Activated T-helper 17 cell treated with anti-CD3 and anti-CD28 coated beads, Interleukin-2, amount 50 U/mL, for 72 hours (primary cell): ENCODE measurements at places on chromosomes 5 and 9.

DNA sequence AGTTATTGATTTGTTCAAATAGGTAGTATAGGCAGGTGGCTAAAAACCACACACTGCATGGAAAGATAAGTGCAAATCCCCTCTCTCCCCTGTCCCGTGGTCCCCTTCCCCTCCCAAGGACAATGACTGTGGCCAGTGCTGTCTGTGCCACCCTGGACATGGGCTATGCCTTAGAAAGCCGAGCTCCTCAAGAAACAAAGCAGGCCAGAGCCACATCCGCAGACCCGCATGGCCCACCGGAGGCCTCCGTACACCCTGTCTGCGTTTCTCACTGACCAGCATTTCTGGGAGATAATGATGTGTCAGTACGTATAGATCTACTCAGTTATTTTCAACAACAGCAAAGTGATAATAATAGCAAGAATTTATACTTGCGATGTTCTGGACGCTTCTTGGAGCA, 16.3 kb downstream of the TSPAN17 start:
- peaks cover 19% of the 10 kb centered on the region for H3K4me1 ChIP-seq
- no peak overlapping the region for H3K27ac ChIP-seq
- H3K27me3 ChIP-seq = peaks cover 19% of the 10 kb centered on the region
- no peak for ATAC-seq
- H3K36me3 ChIP-seq = no peaks in the 10 kb centered on the region

DNA sequence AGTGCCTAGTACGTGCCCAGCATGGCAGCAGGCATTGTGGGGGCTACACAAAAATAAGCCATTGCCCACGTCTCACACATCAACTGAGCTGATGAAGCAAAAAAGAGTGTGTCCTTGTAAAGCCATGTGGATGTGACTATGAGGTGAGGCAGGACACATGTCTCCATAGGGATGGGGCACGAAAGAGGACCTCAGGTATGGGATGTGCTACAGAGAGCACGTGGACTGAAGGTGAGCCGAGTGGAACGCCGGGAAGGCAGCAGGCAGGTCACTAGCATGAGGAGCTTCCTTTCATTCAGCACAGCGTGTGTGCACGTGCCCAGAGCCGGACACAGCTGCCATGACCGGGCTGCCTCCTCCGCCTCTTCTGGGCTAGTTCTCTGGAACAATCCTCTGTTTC, 429.8 kb downstream of the SPOCK1 start:
- peaks cover 4% of the 10 kb centered on the region for H3K27me3 ChIP-seq
- peaks cover 3% of the 10 kb centered on the region for H3K4me1 ChIP-seq
- no peak overlapping the region for H3K27ac ChIP-seq
- no peak for ATAC-seq

DNA sequence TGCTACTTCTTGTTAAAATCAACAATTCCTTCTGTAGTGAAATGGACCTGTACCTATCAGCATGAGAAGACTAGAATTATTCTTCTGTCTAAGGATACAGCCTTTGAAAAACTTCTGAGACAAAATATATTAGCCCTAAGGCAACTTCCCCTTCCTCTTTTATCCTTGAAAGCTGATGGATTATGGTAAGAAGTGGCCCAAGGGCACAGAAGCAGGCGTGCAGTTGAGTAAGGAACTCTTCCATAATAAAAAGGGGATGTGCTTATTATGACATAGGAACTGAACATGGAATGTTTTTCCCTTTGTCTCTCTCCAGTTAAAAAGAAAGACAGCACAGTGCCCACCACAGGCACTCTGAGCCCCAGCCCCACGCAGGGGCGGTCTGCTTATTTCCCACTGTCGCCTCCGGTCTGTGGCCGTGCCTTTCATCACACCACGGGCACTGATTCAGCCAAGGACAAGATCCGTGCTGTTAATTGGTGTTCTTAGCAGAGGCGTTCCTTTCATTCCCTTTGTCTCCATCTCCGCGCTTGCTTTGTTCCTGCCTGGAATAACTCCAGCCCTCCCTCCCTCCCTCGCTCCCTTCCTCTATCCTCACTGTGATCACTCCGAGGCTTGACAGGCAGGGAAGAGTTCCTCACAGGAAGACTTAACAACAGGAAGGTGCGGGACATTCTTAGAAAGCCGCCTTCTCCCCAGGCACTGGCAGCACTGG, 135.9 kb upstream of the OTULINL start:
- no peak for ATAC-seq
- H3K36me3 ChIP-seq = no peaks in the 10 kb centered on the region
- H3K27ac ChIP-seq = no peak overlapping the region
- H3K4me1 ChIP-seq = peaks cover 3% of the 10 kb centered on the region
- no peaks in the 10 kb centered on the region for H3K27me3 ChIP-seq
- no peak overlapping the region for H3K4me3 ChIP-seq

DNA sequence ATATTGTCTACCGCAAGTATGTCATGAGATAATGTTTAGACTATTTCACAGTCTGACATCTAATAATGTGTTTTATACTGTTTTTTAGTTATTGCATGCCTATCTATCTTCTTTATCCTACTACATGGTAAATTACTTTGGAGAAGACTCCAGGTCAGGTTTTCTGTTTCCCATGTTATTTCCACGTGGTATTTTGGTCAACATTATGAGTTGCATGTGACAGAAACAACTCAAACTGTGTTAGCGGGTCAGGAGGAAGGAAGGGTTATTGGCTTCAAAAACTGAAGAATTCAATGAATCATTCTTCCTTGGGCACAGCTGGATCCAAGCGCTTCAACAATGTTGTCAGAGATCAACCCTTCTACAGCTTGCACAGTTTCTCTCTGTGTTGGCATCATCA, 252.1 kb upstream of the CCNG1 start:
- no peak for ATAC-seq
- H3K27ac ChIP-seq = no peak overlapping the region
